ENCODE measurements at places on chromosomes 2 and 18. TPM values are rescaled to one million over a fixed set of nuclear protein-coding genes. Genes with fewer than 3 reads are reported as not detected.
A peak's percentile ranks its signal among the peaks of the same experiment; 100 is the strongest.

Gene AGPS
- 15.9 TPM for total RNA-seq

GRCh38 chr2:159093497-159093896 is 125.1 kb downstream of the TANC1 start:
- H3K27ac ChIP-seq = peak overlapping the region; percentile 77
- no peak for DNase-seq
- peaks cover 67% of the 10 kb centered on the region for H3K4me1 ChIP-seq
- H3K36me3 ChIP-seq = no peaks in the 10 kb centered on the region

- no peaks in the 10 kb centered on the region for H3K27me3 ChIP-seq
- H3K4me1 ChIP-seq = no peaks in the 10 kb centered on the region
- no peaks in the 10 kb centered on the region for H3K36me3 ChIP-seq
- no peak overlapping the region for H3K4me3 ChIP-seq
Measured at GRCh38 chr2:213733893-213734292, 449.6 kb downstream of the SPAG16 start.

DNA sequence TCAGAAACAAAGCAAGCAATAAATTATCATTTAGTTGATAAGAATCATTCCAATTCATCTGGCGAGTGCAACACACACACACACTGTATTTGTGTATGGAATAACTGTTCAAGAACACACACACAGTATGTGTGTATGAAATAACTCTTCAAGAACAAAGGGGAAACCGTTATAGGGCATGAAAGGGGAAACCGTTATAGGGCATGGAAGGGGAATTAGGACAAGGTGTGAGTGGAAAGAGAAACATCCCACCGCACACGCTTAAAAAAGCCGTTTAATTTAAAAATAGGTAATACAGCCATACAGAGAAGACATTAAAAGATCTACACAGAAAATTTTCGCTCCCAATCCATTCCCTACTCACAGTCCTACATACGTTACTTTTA is 607 bp upstream of the TSN start:
- peak overlapping the region; percentile 4 for H3K27ac ChIP-seq
- DNase-seq = no peak
- peaks cover 18% of the 10 kb centered on the region for H3K4me1 ChIP-seq
- peaks cover 2% of the 10 kb centered on the region for H3K36me3 ChIP-seq

Gene SLC4A5
- 0.11 TPM for total RNA-seq

GRCh38 chr18:54316071-54316820 is 41.4 kb downstream of the STARD6 start:
- H3K36me3 ChIP-seq = no peaks in the 10 kb centered on the region
- H3K27me3 ChIP-seq = no peaks in the 10 kb centered on the region
- no peak overlapping the region for H3K4me3 ChIP-seq
- H3K4me1 ChIP-seq = no peaks in the 10 kb centered on the region

Gene FAHD2B
- total RNA-seq = 18.5 TPM

DNA sequence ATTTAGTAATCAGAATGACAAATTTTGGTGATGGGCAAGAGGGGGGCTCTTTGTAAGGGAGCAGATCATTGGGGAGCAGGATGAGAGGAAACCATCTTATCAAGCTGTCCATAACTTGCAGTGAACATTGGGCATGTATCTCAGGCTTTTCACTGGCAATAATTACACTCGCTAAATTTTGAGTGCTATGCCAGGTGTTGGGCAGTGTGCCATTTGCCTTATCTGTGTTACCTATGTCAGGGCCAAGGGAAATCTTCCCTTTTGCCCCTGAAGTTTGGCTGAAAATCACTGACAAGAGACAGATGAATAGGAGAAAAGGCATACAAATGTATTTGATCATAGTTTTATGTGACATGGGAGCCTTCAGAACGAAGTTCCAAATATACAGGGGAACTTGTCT is 39.0 kb downstream of the NOSTRIN start:
- no peaks in the 10 kb centered on the region for H3K27me3 ChIP-seq
- DNase-seq = no peak
- no peaks in the 10 kb centered on the region for H3K4me1 ChIP-seq
- H3K27ac ChIP-seq = no peak overlapping the region

DNA sequence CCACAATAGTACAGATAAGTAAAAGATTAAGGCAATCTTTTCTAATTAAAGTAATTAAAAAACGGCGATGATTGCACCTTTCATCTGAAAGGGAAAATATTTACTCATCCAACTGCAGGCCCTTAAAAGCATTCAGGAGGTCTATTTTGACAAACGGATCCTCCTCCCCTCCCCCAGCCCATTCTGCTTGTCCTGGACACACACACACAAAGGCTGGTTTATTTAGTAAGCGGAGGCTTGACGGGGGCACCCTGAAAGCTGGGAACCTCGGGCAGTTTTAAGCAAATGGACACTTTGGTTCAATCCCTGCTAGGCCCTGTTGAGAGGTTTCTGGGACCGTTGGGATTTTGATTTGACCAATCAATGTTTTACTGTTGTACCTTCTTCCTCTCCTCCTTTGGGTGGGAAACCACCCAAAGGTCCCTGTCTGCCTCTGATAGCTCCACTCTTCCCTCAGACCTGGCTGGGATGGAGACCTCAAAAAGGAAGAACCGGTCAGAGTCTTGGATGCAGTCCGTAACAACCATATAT is 135.8 kb upstream of the HAAO start:
- peaks cover 41% of the 10 kb centered on the region for H3K4me1 ChIP-seq
- H3K27me3 ChIP-seq = no peaks in the 10 kb centered on the region
- DNase-seq = no peak
- peak overlapping the region; percentile 97 for H3K27ac ChIP-seq
- H3K36me3 ChIP-seq = no peaks in the 10 kb centered on the region

DNA sequence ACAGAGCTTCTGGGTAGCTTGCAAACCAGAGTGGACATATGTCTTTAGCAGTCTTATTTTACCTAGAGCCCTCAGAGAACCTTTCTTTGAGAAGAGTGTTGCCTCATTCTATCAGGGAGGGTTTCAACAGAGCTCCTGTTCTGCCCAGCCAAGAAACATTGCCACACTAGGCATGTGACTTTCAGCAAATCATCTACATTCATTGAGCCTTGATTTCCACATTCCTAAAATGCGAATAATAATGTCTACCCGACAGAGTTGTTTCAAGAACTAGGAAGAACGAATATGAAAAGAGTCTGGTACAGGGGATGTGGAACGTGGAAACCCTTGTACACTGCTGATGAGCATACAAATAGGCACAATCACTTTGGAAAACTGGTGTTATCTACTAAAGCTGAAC is 7.8 kb upstream of the PRKAG3 start:
- H3K36me3 ChIP-seq = no peaks in the 10 kb centered on the region
- peak; percentile 67 for DNase-seq
- no peak overlapping the region for H3K4me3 ChIP-seq
- no peak overlapping the region for H3K27ac ChIP-seq
- H3K4me1 ChIP-seq = no peaks in the 10 kb centered on the region

Measured in ascending aorta (tissue), 2 donors.